ENCODE measurements at places on chromosomes 12 and 14.

DNA sequence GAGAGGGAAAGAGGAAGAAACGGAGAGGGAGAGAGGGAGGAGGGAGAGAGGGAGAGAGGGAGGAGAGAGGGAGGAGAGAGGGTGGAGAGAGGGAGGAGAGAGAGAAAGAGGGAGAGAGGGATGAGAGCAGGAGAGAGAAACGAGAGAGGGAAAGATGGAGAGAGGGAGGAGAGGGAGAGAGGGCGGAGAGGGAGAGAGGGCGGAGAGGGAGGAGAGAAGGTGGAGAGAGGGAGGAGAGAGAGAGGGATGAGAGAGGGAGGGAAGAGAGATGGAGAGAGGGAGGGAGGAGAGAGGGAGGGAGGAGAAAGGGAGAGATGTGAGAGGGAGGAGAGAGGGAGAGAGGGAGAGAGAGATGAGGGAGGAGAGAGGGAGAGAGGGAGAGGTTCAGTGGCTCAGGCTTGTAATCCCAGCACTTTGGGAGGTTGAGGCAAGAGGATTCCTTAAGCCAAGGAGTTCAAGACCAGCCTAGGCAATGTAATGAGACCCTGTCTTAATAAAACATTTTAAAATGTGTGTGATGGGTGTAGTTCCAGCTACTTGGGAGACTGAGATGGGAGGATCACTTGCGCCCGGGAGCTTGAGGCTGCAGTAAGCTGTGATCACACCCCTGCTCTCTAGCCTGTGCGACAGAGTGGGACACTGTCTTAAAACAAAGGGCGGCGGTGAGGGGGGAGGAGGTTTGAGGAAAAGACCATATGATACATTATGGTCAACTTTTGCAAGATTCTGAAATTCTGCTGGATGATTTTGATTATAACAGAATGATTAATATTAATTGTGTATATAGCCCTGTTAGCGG, 21.3 kb upstream of the SNRPF start:
- H3K4me3 ChIP-seq, result no peak overlapping the region
- peaks cover 6% of the 10 kb centered on the region for H3K27me3 ChIP-seq
- H3K36me3 ChIP-seq, result no peaks in the 10 kb centered on the region
- H3K27ac ChIP-seq, result no peak overlapping the region
- DNase-seq, result no peak
- no peaks in the 10 kb centered on the region for H3K4me1 ChIP-seq

DNA sequence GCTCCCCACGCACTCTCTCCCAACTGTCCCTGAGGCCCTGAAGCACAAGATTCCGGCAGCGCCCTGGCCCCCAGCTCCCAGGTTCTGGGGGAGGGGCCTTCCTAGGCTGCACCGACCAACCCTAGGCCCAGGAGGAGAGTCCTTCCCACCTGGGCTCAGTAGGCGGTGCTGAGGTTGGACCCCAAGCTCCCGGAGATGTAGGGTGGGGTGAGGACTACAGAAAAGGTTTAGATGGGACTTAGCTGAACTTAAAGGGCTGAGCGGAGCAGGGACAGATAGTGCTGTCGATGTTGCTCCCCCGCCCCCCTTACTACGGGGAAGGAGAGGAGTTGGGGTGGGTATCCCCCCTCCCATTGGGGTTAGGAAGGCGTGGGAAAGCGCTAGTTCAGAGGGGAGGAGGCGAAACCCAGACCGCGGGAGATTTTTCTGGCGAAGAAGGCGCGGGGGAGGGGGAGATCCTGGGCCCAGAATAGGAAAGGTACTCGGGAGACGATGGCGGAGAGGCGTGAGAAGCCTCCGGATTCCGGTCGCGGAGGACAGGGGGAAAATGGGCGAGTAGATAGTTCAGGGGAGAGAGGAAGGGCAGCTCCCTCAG, 4.2 kb upstream of the BAZ2A start:
- peaks cover 60% of the 10 kb centered on the region for H3K4me1 ChIP-seq
- H3K36me3 ChIP-seq, result peaks cover 22% of the 10 kb centered on the region
- peak overlapping the region; percentile 61 for H3K4me3 ChIP-seq
- peak; percentile 57 for DNase-seq
- H3K27me3 ChIP-seq, result no peaks in the 10 kb centered on the region
- H3K27ac ChIP-seq, result peak overlapping the region; percentile 68

GRCh38 chr12:57219993-57220754, 3.6 kb downstream of the NXPH4 start:
- H3K4me1 ChIP-seq, result no peaks in the 10 kb centered on the region
- no peak overlapping the region for H3K27ac ChIP-seq
- H3K36me3 ChIP-seq, result no peaks in the 10 kb centered on the region

DNA sequence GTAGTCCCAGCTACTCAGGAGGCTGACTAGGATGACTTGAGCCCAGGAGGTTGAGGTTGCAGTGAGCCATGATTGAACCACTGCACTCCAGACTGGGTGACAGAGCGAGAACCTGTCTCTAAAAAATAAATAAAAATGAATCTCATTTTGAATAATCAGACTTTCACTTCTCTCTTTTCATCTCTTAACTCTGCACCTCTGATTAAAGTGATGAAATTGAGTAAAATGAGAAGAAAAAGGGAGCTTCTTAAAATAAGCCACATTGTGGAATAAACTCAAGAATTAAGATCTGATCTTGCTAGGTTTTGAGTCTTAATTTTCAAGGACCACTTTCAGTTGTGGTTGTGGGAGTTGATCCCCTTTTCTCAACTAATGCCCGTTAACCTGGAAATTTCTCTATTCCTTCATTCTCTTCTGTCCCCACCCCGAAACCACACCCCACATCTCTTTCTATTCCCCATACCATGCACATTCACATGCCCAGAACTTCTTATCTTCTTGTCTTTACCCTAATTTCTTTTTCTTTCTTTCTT, 70.9 kb upstream of the ETV6 start:
- H3K36me3 ChIP-seq, result no peaks in the 10 kb centered on the region
- H3K27me3 ChIP-seq, result no peaks in the 10 kb centered on the region
- peaks cover 4% of the 10 kb centered on the region for H3K4me1 ChIP-seq
- no peak overlapping the region for H3K27ac ChIP-seq
- no peak for DNase-seq
